ENCODE measurements at places on chromosomes 4 and X.

DNA sequence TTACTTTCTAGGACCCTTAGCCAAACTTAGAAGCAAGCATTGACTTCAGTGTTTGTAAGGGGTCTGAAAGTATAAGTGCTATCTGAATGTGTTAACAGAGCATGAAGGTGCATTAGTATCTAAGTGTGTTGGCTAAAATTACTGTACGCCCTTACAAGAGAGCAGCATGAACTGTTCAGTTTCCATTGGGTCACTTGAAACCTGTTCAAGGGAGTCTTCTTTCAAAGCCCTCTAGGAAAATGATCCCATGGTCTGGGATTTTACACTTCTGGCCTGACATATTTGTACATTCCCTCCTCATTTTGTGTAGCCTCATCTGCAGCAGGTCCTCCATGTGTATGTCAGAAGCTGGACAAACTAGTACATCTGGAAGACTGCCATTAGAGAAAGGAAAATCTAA lies 3.2 kb downstream of the PRDX4 start:
- no peak for DNase-seq

DNA sequence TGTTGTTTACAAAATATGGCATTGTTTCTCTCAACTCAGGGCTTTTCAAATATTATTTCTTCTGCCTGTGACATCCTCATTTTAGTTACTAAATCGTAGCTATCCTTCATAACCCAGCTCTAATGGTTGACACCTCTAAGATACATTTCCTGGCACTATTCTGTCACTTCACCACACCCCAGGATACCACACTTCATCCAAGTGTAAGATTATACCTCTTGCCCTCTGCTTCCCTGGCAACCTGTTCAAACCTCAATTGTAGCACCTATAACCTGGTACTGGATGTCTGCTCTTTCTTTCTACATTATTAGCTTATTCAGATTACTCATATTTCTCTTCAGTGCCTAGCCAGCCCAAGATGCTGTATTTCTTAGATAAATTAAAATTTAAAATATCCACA lies 175.7 kb upstream of the SPIN4 start:
- DNase-seq, result no peak

GRCh38 chrX:52118262-52118661 lies 49.3 kb upstream of the MAGED4B start:
- DNase-seq, result no peak

DNA sequence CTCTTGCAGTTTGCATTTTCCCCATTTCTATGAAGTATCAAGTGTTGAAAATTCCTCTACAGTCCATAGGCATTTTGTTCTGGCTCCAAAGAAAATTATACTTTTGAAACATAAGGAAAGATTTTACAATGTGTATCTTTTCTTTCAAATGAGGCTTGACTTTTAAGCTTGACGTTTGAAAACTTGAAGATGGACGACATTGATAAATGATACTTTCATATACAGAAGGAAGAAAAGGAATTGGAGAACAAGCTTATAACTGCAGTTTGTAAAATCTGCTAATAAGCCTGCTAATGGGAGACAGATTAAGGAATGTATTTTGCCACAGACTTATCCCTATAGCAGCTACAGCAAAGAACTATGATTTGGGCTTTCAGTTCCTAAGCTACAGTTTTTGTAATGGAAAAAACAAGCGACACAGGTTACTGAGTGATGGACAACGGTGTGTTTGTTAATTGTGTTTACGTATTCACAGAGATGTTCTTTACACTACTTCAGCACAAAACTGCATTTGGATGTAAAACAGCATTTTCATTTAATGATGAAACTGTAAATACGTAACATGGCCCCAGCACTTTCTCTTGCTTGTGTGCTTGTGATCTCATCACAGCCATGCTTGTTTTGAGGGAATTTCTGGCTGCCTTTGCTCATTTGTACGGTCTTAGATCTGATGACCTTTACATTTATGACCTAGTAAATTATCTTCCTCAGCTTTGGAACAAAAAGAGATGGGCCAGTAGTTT lies 83.2 kb upstream of the FAT1 start:
- DNase-seq, result no peak

GRCh38 chrX:29662101-29662500 lies 553.3 kb upstream of the MAGEB2 start:
- no peak for DNase-seq

DNA sequence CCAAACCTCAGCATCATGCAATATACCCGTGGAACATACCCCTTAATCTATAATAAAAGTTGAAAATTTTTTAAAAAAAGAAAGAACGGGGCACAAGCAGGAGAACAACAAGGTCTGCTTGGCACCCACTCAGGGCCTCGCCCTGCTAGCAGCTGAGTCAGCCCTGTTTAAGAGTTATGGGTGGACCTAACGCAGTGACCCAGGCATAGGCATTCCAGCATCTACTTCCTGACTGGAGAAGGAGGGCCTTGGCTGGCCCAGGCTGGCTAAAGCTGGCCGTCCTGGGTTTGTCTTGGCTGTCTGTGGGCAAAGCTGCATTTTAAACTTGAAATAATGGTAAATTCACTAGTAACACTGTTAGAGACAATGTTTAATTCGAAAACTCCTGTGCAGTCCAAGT lies 236.7 kb upstream of the PGRMC2 start:
- no peak for DNase-seq

DNA sequence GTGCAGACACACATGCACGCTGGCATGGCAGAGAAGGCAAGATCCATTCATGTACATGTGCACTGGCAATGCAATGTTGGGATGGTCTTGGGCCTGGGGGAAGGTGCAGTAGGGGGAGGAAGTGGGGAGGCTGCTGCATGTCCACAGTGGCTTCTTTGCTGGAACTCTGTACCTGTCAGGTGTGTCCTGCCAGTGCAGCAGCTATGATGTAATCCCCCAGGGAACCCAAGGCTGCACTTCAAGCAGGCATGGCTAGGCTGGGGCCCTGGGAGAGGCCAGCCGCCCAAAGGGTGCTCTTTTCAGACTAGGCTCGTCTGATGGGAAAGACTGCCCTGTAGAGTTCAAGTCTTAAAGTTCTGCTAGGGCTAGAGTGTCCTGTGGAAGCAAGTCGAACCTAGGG lies 1304.0 kb downstream of the FAM133A start:
- no peak for DNase-seq

GRCh38 chr4:6914448-6914847 lies 4.8 kb downstream of the TBC1D14 start:
- no peak for DNase-seq

- no peak for DNase-seq
Observed at GRCh38 chr4:99209671-99210070, 9.4 kb downstream of the ADH6 start.

DNA sequence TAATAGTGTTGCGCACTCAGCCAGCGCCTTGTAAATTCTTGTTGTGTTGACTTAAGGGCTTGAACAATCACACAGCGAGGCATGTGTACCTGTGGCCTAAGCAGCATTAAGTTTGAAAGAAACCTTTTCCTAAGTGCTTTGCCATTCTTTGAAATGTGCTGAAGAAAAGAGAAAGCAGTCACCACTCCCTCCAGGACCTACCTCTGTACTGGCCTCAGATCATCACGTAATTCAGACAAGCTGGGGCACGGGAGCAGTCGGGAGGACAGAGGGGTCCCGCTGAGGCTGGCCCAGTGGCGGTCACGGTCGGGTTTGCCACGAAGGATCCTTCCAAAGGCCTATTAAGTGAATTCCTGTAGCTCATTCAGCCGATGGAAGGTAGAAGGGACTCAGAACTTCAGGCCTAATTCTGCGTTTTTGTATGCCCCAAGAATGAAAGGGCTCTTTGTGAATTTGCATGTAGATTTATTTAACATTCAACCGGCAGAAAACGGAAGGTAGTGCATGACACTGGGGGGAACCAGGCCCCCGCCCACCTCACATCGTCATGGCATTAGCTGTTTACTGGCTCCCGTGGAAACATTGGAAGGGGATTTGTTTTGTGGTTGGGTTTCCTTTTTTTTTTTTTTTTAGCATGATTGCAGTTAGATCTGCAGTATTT lies 106.3 kb downstream of the TRAPPC11 start:
- no peak for DNase-seq

DNA sequence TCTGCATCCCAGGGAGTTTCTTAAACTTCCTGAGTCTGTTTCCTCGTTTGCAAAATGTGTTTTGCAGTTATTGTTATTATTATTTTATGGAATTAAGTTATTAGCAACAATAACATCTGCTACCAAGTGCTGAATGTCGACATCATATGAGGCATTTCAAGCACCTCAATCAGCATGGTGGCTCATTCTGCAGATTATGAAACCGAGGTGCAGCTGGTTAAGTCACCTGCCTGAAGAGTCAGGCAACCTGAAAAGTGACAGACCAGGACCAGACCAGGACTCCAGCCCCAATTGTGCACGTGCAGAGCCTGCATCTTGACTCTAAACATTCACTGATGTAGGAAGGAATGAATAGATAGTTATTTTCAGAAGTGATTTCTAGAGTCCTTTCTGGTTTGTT lies 99.8 kb downstream of the AFAP1 start:
- no peak for DNase-seq

GRCh38 chrX:20547611-20548051 lies 280.9 kb upstream of the RPS6KA3 start:
- no peak for DNase-seq

DNA sequence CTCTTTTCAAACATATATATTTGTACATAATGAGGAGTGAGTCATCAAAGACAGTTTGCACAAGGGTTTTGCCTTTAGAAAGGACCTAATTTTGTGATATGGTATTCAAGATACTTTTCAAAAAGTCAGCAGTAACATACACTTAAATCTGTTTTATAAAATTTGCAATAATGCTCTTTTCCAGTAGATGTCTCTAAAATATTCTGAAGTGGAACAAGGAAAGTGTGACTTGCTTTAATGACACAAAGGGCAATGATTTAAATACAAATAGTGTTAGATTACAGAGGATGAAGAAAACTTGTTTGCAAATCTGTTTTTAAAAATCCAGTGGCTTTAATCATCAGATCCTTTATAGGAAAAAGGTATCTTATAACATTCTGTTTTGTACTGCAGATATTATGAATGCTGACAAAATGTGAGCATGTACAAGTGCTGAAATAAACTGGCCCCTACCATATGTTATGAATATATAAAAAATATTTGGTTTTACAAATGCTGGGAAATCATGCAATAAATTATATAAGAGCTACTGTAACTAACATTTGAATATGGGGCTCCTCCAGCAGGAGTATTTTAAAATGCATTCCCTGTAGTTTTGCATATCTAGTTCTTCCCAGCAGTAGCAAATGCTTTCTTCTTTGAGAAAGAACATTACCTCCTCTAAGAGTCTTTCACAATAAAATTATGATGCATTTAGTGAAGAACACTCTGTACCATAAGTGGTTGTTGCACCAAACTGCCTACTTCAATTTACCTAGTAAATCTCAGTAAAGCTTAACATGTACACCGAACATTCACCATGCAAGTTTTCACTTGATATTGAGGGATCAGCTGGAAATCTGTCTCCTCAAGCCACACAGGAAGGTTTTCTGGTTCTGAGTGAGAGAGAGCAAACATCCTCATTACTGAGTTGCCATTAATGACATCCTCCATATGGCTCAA lies 20.2 kb downstream of the MMRN1 start:
- DNase-seq, result no peak

Measured in breast epithelium (tissue), 4 donors.